Inflammatory macrophage (primary cell): ENCODE measurements at places on chromosomes 3 and 15.

DNA sequence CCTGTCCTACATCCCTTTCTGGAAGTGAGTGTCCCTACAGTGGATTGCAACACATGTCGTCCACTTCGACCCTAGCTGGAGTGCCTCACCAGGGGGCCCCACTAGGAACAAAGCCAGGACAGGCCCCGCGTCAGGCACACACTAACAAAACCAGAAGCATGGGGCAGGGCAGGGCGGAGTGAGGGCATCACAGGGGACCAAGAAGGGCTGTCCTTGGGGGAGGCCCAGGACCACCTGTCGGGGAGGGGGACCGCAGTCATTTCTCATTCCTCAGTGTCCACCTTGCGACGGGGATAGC is 21.9 kb downstream of the IDH2 start:
- DNase-seq, result no peak

DNA sequence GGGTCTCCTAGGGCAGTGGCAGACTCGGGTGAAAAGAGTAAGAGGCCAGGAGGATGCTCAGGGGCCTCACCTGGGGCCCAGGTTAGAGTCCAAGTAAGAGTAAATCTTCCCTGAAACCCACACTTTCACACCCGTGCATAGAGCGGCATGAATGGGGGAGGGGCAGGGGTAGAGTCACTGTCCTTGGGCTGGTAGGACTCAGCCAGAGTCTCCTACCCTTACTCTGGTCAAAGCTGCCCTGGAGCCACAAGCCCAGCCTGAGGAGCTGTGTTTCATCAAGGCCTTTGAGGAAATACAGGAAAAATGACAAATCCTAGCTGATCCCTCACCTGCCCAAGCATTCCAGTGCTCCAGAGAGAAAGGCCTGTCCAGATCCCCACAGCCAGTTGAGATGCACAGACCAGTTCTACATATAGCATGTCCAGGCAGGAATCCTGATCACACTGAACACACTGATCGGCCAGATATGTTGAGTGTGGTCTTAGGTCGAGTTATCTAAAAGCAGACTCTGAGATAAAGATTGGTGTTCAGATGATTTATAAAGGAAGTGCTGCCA is 16.7 kb upstream of the CTNNB1 start:
- DNase-seq, result no peak

GRCh38 chr3:38696034-38696433 is 46.5 kb upstream of the SCN5A start:
- DNase-seq, result no peak

- no peak for DNase-seq
Measured at GRCh38 chr3:191280111-191280510, 49.1 kb upstream of the CCDC50 start.

DNA sequence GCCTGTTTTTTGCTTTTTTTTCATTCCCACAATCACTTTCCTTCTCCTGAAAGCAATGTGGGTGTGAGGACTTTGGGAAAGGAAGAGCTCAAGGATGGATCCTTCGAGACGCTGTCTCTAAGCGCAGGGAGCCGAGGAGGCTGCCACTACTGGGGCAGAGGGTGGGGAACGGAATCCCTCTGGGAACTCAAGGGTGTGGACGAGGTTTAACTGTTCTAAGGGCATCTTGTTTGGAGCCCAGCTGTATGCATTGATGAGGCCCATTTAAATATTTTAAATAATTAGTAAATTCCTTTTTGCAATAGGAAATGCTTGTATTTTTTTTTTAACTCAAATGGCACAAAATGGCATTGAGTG is 124.4 kb upstream of the MEF2A start:
- DNase-seq, result no peak

GRCh38 chr3:76372497-76372896 is 587.1 kb upstream of the ZNF717 start:
- no peak for DNase-seq

- peak; percentile 85 for DNase-seq
Measured at GRCh38 chr3:31532587-31533168, at the start of gene STT3B. Gene STT3B (plus strand): TSS chr3:31532925. CDS start chr3:31532999, 74 bp downstream.

DNA sequence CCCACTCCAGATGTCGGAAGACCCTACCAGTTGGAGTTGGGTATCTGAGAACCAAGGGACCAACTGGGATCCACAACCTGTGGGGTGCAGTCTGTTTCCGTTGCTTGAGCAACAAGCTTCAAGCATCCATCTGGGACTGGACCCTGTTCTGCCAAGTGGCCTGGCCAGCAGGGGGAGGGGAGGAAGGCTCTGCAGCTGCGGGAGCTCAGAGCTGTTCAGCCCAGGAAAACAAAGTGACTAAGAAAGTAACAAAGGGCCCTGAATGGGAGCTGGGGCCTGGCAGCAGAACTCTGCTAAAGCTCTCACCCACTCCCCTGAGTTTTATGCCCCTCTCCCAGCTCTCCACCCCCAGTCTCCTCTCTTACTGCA is 2.7 kb downstream of the TYRO3 start:
- DNase-seq, result no peak
